ENCODE measurements at places on chromosomes 12 and 14.

GRCh38 chr14:82811246-82811645 is 1277.6 kb upstream of the SEL1L start:
- no peak for DNase-seq

GRCh38 chr14:76050797-76051392 is 65.3 kb downstream of the IFT43 start:
- peak; percentile 6 for DNase-seq

DNA sequence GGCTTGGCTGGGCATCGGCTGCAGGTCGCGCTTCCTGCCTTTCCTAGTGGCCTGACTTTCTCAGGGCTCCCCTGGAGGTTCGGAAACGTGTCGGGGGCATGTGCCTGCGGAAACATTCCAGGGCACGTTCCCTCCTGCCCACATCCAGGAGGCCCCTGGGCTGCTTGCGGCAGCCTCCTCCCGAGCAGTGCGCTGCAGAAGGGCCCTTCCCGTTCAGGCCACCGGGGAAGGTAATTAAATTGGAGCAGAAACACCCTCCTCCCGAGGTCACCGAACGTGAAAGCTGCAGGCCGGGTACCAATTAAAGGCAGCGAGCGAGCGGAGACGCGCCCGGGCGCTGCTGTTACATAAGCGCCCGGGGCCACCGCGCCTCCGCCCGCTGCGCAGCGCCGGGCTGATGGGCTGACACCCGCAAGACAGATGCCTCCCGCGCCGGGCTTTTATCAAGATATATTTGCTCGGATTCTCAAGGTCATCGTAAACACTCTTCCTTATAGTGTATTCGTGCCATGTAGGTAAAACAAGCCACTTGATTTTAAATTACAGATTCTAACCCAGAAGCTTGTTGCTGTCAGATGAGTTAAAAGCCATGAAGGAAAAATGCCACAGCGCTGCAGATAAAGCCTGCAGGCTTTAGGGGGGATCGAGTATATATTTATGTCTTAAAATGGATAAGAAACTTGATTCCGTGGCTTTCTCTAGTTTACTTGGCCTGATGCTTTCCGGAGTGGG is 31.4 kb downstream of the SSPN start:
- no peak for DNase-seq

GRCh38 chr14:99325591-99325990 is 53.6 kb upstream of the BCL11B start:
- no peak for DNase-seq

DNA sequence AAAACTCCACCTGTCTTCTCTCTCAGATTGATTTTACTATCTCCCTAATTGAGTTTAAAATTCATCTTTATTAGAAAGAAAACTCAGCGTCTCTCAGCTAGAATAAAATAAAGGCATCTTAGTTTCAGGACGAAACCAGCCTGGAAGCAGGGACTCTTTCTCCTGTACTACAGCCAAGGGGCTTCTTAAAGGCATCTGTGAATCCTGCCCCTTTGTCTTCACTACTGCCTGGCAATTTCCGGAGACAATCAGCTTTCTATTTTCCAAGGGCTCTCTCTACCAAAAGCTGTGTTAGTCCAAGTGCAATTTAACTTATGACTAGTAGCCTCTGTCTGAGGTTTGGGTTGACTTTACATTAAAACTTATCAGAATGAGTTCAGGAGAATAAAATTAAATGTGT is 623.3 kb upstream of the FOXG1 start:
- no peak for DNase-seq

DNA sequence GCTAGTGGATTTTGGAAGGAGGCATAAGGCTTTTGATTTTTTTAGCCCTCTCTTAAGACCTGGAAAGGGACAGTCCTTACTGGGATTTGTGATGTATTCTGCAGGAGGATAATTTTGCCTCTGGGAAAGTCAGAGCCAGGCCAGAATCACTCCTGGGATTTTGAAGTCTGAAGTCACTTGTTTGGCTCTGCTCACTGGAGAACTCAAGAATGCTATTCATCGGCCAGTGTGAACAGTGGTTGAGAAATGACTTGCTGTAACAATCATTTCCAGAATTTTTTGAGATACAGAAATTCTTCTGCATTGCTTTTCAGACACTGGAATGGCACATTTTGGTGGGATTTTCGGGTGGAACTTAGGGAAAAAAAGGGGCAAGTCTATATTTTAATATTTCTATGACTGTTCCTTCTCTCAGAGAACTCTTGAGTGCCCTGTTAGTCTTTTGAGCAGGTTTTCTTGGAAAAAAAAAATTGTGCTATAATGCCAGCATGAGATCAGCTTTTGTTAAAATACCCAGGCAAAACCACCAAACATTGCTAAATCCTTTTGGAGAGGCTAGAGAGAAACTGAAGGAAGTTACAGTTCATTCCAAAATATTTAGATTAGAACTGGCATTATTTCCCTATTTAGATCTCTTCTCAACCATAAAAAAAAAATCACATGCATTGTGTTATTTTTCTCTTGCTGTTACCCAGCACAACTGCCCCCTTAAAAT is 26.1 kb upstream of the BHLHE41 start:
- DNase-seq, result no peak

DNA sequence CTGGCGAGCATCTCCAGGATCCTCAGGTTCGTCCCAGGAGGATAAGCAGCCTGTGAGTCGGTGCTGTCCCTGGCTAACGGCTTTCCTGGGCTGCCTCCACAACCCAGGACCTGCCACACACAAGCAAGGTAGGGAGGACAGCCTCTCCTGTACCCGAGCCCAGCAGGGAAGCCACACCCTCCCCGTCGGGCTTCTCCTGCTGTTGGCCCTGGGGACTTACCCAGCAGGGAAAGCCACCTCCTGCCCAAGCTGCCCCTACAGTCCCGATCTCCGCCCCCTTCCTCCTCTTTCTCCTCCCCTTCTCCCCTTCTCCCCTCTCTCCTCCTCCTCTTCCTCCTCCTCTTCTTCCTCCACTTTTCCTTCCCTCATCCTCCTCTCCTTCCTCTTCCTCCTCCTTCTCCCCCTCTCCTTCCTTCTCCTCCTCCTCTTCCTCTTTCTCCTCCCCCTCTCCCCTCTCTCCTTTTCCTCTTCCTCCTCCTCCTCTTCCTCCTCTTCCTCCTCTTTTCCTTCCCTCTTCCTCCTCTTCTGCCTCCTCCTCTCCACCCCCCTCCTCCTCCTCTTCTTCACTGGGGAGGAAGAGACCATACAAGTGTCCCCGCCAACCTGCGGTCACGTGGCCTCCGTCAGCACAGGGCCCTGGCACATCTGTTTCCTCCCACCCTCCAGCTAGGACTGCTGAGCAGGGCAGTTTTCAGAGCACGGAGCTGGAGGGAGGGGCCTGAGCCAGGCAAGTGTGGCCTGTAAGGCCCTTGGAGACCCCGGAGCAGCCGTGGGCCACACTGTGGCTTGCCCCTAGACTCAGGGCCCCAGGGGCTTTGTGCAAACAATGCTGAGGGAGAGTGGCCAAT is 17.3 kb upstream of the RFLNA start:
- DNase-seq, result no peak

DNA sequence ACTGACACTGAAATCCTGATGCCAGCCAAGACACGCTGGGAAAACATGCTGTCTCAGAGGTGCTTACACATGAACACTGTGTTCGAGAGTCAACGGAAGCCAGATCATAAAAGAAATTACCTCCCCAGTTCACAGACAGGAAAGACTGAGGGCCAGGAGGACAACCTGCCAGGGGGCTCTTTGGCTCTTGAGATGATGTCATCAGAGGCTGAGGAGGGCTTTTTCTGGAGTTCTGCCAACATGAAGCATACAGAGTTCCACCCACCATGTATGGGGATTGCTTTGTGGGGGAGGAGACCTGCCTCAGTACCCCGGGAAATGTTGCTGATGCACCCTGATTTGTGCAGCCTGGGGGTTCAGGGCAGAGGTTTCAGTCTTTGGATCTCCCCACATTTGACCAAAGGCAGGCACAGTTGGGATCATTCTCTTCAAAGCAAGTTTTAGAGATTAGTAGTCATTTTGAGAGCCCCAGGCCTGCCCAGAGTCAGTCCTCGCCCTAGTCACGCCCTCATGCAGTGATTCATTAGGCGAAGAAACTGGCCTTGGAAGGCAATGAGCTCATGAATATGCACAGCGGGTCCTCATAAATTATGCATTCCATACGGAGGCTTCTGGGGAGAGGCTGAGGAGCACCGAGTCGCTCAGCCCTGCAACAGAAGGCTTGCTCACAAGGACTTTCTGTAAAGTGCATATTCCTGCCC is 34.9 kb upstream of the EML1 start:
- no peak for DNase-seq

DNA sequence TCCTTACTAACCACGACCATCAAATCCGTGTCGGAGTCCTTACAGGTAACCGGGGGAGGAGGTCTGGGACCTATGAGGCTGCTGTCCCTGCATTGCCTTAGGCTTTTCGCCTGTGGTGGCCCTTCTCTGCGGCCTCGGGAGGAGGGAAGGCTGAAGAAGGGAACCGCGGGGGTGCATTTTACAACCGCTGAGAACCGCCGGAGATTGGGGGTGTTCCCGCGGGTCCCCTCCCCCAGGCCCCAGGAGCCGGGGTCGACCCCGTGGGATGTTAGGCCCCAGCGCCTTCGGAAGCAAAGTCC is 549 bp downstream of the GPHN start:
- DNase-seq, result no peak

DNA sequence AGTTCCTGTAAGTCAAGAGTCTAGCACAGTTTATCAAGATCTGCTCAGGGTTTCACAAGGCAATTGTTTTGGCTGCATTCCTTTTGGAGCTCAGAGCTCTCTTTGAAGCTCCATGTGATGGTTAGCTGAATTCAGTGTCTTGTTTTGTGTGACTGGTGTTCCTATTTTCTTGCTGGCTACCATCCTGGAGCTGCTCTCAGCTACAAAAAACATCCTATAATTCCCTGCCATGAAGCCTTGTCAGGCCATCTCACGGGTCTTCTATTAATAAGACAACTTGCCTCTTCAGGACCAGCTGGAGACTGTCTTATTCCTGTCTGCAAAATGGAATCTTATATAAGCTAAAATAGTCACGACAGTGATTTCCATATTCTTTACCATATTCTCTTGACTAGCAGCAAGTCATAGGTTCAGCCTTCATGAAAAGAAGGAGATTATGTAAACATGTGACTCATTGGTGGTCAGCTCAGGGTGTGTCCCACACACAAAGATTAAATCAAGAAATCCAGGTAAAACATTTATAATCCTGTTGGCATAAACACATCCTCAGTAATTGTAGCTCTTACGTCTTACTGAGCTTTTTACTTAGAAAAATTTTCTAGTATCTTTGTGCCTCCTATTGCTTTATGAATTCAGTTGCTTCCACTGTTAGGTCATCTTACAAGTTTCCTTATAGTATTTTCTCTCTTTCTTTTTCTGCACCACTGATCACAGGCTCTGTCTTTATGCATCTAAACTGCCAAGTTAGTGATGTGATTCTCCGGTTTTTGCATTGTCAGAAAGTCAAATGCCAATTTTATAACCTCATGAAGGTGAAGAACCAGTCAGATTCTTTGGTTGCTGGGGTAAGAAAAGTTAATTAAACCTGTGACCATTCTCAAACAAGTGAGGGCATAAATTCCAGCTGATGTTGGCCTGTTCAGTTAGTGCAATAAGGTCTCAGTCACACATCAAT is 378.5 kb upstream of the MGAT4C start:
- no peak for DNase-seq

DNA sequence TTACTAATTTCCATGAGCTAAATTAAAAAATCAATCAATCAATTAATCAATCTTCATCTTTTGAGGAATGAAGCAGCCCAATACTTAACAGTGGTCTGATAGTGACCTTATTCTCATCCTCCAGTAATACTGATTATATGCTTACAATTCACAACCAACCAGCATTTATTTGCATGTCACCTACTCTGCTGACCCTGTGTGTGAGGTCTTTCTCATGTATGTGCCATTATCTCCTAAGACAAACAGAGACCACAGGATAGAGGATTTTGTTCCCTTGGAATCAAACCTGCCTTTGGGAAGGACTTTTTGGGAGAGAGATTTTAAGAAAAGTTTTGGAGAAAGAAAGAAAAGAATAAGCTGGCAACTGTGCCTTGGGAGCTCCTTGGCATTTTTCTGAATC is 197.2 kb downstream of the NRXN3 start:
- no peak for DNase-seq

- no peak for DNase-seq
Measured at GRCh38 chr14:26204728-26205479, 392.9 kb downstream of the NOVA1 start.

Measured in GDM1 (cell line).